RWPE2 (cell line): ENCODE measurements at places on chromosomes 13 and 19.
A peak's percentile ranks its signal among the peaks of the same experiment; 100 is the strongest.

DNA sequence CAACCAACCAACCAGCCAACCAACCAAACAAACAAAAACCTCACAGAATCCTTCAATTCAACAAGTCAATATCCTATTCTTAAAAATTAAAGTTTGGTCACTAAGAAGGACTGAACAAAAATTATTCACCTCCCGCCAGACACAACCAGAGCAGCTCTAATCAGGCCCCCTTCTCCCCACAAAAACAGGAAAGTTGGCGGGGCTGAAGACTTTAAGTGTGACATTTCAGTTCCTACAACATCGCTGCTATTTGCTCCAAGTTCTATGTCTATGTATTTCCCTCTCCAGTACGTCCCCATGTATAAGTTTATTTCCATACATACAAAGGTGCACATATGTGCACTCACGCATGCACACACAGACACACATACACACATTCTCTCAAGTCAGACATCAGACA is 32.8 kb upstream of the STK24 start:
- no peak for DNase-seq
- no peak overlapping the region for H3K27ac ChIP-seq
- H3K4me3 ChIP-seq: no peak overlapping the region
- H3K27me3 ChIP-seq: no peaks in the 10 kb centered on the region
- H3K4me1 ChIP-seq: no peaks in the 10 kb centered on the region
- H3K36me3 ChIP-seq: no peaks in the 10 kb centered on the region

GRCh38 chr13:112958127-112958989 is 10.7 kb upstream of the MCF2L start:
- H3K27ac ChIP-seq: no peak overlapping the region
- no peaks in the 10 kb centered on the region for H3K27me3 ChIP-seq
- H3K4me3 ChIP-seq: no peak overlapping the region

DNA sequence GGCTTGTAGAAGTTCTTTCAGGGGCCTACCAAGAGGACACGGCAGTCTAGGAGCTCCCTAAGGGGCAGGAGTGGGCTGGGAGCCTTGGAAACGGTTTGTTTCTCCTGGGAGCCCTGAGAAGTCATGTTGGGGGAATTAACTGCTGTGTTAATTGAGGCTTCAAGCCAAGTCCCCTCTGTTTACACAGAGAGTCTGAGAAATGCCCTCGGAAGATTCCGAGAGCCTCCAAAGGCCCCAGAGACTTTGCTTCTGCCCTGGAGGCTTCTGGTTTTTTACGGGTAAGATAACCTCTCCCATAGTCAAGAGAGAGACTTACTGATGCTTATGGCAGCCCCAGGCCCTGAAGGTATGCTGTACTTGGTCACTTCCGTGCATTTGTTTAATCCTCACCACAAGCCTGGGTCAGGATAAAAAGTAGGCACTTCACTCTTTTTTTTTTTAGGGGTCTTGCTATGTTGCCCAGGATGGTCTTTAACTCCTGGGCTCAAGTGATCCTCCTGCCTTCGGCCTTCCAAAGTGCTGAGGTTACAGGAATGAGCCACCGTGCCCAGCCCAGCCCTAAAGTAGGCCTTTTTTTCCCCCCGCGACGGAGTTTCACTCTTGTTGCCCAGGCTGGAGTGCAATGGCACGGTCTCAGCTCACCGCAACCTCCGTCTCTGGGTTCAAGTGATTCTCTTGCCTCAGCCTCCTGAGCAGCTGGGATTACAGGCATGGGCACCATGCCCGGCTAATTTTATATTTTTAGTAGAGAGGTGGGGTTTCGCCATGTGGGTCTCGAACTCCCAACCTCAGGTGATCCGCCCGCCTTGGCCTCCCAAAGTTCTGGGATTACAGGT is 15.2 kb downstream of the IER2 start:
- H3K36me3 ChIP-seq: no peaks in the 10 kb centered on the region
- H3K4me3 ChIP-seq: no peak overlapping the region
- H3K4me1 ChIP-seq: peaks cover 69% of the 10 kb centered on the region
- no peaks in the 10 kb centered on the region for H3K27me3 ChIP-seq
- no peak for DNase-seq

GRCh38 chr19:15298847-15299567 is 33.3 kb downstream of the BRD4 start:
- no peak overlapping the region for H3K4me3 ChIP-seq
- H3K27ac ChIP-seq: peak overlapping the region; percentile 54
- peaks cover 22% of the 10 kb centered on the region for H3K36me3 ChIP-seq
- no peak for DNase-seq
- H3K27me3 ChIP-seq: no peaks in the 10 kb centered on the region

DNA sequence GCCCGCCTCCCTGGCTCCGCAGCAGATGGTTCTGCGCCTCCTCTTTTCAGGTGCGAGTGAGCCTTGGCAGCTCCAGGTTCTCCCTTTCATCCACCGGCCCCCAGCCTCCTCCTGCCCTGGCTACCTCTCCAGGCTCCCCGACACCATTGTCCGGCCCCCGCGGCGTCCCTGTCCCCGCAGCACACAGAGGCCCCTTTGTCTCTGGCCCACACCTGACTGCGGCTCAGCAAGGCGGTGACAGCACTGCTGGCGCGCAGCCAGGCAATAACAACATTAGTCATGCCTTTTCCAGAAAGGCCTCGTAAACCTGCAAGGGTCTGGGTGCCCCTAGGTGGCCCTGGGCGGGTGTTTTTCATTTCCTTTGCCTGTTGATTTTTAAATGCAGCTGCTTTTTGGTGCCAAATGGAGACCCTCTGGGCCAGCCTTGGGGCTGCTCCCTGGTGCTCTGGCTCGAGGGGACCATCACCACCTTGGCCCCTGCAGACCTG is 73.2 kb upstream of the MEDAG start:
- peaks cover 30% of the 10 kb centered on the region for H3K4me1 ChIP-seq
- H3K27me3 ChIP-seq: no peaks in the 10 kb centered on the region
- H3K4me3 ChIP-seq: no peak overlapping the region
- peak; percentile 87 for DNase-seq
- no peaks in the 10 kb centered on the region for H3K36me3 ChIP-seq

GRCh38 chr19:5006201-5006600 is 37.3 kb downstream of the KDM4B start:
- no peaks in the 10 kb centered on the region for H3K27me3 ChIP-seq
- H3K4me1 ChIP-seq: peaks cover 12% of the 10 kb centered on the region
- no peaks in the 10 kb centered on the region for H3K36me3 ChIP-seq
- no peak overlapping the region for H3K4me3 ChIP-seq
- no peak for DNase-seq
- H3K27ac ChIP-seq: no peak overlapping the region

GRCh38 chr13:31807090-31807541 is 67.8 kb downstream of the RXFP2 start:
- H3K4me1 ChIP-seq: no peaks in the 10 kb centered on the region
- H3K27me3 ChIP-seq: no peaks in the 10 kb centered on the region
- DNase-seq: no peak
- H3K36me3 ChIP-seq: no peaks in the 10 kb centered on the region
- H3K27ac ChIP-seq: no peak overlapping the region

- H3K27ac ChIP-seq: no peak overlapping the region
- no peak overlapping the region for H3K4me3 ChIP-seq
- H3K4me1 ChIP-seq: no peaks in the 10 kb centered on the region
- DNase-seq: no peak
- no peaks in the 10 kb centered on the region for H3K36me3 ChIP-seq
These were observed 1550.8 kb upstream of the SLC10A2 start for GRCh38 chr13:104616990-104617389.

- no peaks in the 10 kb centered on the region for H3K4me1 ChIP-seq
- H3K27me3 ChIP-seq: peaks cover 69% of the 10 kb centered on the region
- H3K4me3 ChIP-seq: no peak overlapping the region
- H3K36me3 ChIP-seq: no peaks in the 10 kb centered on the region
- no peak for DNase-seq
These were observed 4.8 kb downstream of the SOX21 start for GRCh38 chr13:94707400-94708021.

- no peak overlapping the region for H3K4me3 ChIP-seq
- DNase-seq: peak; percentile 59
- no peaks in the 10 kb centered on the region for H3K4me1 ChIP-seq
- H3K36me3 ChIP-seq: no peaks in the 10 kb centered on the region
- H3K27ac ChIP-seq: no peak overlapping the region
These were observed 703 bp upstream of the CILP2 start for GRCh38 chr19:19537075-19538048.

GRCh38 chr13:51270623-51271415 is 48.6 kb downstream of the FAM124A start:
- no peaks in the 10 kb centered on the region for H3K27me3 ChIP-seq
- no peak overlapping the region for H3K27ac ChIP-seq
- no peaks in the 10 kb centered on the region for H3K36me3 ChIP-seq
- no peak overlapping the region for H3K4me3 ChIP-seq
